ENCODE measurements at places on chromosomes 5 and 9.

DNA sequence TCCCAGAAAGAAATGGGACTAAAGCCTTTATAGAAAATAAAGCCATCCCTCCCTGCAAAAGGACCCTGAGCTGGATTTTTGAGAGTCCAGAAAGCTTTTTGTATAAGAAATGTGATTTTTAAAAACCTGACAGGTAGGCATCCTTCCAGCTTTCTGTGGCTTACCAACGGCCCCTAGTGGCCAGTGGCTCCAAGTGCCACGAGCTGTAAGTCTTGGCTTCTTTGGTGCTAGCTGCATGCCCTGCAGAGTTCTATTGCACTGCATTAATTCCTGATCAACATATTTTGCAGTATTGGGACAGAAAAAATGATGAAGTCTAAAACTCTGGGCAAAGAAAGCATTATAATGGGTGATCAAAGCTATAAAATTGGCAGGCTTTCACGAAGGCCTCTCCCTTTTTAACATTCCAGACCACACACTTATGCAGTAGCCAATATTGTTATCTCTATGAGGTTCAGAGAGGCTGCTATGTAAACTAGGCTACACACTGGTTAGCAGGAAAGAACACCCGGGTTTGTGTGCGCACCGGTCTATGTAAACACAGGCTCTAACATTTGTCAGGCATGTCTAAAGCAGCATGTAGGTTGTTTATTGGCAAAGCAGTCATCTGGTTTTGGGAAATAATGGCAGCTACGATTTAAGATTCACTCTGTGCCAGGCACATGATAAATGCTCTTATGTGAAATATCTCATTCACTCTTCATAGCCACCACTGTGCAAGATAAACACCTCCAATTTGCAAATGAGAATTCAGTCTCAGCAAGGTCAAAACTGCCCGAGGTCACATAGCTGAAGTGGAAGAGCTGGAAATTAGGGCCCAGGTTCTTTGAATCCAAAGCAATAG is 55.2 kb downstream of the NMUR2 start:
- DNase-seq, result peak; percentile 28

GRCh38 chr5:94267350-94267899 is 351.0 kb downstream of the KIAA0825 start:
- no peak for DNase-seq

DNA sequence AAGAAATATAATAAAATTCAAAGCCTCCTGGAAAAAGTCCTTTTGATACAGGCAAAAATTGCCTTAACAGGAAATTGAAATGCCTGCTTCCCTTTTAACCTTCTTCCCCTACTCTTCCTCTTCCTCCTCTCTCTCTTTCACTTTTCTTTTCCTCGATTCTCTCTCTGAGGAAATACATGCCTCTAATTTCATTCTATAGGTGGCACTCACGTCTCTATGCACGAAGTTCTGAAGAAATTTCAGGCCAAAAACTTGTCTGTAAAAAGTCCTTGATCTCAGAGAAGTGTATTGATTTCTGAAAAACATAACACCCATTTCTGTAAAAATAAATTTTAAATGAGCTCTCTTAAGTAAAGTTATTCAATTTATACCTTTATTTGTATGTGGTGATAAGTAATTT is 371.7 kb upstream of the IRX4 start:
- DNase-seq, result no peak

- no peak for DNase-seq
Observed at GRCh38 chr5:139665626-139666025, 17.5 kb downstream of the CXXC5 start.

- DNase-seq, result no peak
Observed at GRCh38 chr5:122120957-122121356, 8.4 kb upstream of the ZNF474 start.

DNA sequence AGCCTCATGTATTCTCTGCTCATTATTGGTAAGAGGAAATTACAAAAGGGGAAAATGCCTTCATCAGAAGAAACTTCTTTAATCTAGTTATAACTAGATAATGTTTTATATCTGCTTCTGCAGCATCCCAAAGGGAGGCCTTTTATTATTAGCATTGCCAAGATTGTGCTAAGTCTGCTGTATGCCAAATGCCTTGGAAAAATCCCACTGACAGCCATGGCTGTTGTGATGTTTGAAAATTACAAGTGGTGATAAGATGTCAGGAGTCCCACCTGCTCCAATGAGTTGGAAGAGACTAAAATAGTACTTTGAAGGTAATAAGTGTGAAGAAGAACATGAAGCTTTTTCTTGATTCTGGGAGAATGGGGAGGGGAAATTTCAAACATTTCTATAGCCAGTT is 345.0 kb downstream of the GABRB2 start:
- DNase-seq, result no peak

DNA sequence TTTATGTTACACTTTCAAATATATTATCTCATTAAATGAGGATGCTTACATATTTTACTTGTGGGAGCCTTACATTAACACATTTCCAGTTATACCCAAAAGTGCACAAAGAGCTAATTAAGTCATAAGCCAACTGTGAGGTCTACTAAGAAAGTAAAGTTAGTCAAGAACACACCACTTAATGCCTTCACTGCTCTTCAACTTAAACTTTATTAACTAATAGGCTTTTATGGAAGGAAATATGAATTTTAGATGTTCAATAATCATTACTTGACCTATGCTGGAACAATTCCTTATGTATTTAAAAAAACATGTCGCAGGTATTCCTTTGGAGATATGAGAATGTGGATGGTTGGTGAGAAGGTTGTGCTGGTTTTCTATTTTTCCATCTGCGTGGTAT is 3.4 kb downstream of the ST8SIA4 start:
- no peak for DNase-seq

DNA sequence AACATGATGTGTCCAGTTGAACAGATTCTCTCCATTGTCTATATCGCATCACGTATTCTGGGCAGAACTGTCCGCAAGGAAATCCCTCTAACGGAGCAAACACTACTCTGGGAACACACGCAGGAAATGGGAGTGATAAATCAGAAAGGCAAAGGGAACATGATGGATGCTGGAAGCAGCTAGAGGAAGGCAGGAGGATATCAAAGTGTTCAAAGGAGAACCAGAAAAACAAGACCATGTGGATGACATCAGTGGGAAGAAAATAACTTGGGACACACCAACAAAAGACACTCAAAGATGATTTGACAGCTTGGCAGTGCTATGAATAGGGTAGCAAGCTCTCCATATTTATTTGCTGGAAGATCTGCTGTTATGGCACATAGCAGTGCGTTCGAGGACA is 142.9 kb downstream of the PLK2 start:
- DNase-seq, result no peak

GRCh38 chr5:117943541-117943940 is 1044.8 kb downstream of the DTWD2 start:
- no peak for DNase-seq

GRCh38 chr5:160930406-160930805 is 78.4 kb upstream of the ATP10B start:
- no peak for DNase-seq

- DNase-seq, result no peak
Observed at GRCh38 chr9:93138171-93138764, 4.2 kb upstream of the NINJ1 start.

DNA sequence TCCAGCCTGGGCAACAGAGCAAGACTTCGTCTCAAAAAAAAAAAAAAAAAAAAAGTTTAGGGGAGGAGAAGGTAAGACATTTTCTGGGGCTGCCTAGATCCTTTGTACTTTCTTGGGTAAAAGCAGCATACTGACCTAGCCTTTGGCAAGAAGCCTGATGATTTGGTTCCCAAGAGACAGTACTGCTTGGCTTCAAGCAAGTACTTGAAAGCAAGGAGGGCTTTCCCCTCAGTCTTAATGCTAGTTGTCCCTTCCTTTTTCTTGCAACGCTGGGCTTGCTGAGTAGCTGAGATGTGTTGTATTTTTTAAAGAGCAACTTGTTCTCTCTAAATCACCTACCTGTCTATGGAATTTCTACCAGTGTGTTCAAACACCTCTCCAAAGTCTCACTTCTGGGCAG is 76.2 kb downstream of the INSYN2B start:
- DNase-seq, result no peak

DNA sequence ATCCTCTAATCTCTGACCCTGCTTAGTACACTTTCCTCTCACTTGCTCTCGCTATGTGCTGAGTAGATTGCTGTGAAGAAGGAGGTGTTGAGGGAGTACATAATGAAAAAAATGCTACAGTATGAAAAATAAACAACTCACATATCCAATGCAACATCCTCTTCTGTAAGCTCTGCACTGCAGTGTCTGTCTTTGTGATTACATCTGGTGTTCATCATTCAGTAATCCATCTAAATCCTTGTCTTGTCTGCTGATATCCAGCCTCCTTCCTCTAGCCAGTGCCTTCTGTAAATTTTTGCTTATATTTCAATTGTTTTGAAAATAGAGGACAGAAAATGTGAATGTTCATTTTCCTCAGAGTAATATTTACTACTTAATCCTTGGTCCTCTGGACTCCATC is 57.4 kb upstream of the CDH12 start:
- DNase-seq, result no peak

- DNase-seq, result no peak
Observed at GRCh38 chr5:167489202-167489601, 802.2 kb upstream of the WWC1 start.

DNA sequence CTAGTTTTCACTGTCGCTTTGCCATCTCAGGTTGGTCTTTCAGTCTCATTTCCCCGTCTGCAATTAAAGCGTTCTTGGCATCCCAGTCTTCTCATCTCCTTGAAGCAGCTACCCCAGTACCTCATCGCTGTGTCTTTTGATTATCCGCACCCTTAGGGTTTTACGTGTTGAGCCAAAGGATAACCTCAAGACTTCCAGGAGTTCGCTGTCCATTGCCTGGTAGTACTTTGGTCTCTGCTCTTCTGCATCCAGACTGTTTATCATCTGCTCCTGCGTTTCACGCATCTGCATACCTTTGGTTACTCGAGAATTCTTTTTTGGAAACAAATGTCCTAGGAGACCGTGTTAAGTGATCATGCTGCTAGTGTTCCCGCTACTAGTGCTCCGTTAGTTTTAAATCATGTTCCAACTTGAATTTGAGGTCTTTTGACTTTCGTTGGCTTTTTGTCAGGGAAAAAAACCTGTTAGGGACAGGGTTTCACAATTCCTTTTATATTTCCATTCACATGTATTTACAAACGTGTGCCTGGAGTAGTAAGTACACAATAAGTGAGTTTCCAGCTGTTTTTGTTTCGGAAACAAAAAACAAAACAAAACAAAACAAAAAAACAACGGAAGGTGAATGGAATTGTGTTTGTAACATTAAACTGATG is 888 bp downstream of the RABGAP1 start:
- no peak for DNase-seq

DNA sequence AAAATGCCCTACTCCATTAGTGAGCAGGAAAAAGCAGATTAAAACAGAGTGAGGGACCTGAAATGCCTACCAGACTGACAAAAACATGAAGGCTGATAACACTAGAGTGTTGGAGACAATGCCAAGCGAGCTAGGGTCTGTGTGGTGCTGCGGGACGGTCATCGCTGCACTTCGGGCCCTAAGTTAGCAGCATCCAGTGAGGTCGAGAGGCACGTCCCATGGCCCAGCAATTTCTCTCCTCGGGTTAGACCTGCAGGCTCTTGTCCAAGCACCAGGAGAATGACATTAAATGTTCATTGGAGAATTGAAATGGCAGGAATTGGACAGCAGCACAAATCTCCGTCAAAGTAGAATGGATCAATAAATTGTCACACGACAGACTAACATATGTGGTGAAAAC is 5.3 kb upstream of the CACNA1B start:
- no peak for DNase-seq

GRCh38 chr9:124102363-124102762 is 90.8 kb downstream of the LHX2 start:
- DNase-seq, result no peak

- DNase-seq, result no peak
Observed at GRCh38 chr9:126225611-126226609, 100.7 kb upstream of the MVB12B start.

DNA sequence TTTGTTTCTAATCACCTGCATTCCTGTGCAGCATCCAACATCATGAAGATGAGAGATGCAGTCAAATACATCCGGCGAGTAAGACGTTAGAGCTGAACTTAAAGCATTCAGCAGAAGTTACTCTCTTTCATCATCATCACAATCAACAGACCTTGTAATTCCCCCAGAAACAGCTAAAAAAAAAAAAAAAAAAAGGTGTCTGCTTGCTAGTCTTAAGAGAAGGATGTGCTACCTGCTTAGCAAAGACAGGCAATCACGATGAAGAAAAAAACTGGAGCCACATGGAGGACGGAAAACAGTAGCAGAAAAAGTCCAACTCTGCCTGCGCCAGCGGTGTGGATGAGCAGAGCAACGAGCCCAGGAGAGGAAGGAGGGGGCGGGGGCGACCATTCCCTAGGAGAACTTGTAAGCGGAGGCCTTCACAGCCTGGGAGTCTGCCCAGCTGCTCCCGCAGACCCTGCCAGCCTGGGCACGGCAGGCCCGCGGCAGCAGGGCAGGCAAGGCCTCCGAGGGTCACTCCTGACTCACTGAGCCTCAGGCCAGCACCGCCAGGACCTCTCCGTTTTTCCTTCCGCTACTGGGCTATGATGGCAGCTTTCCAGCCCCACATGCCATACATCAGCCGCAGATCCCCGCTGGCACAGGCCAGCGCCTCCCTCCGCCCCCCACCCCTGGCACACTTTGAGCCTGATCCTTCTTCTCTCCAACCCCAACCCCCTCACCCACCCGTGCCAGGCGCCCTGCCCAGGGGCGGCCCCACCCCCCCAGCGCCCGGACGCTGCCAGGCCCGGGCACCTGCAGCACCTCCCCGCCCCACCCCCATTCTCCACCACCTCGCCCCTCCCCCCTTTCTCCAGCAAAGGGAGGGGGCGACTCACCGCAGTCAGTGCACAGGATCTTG is 1.4 kb downstream of the NRG2 start:
- DNase-seq, result peak; percentile 57

DNA sequence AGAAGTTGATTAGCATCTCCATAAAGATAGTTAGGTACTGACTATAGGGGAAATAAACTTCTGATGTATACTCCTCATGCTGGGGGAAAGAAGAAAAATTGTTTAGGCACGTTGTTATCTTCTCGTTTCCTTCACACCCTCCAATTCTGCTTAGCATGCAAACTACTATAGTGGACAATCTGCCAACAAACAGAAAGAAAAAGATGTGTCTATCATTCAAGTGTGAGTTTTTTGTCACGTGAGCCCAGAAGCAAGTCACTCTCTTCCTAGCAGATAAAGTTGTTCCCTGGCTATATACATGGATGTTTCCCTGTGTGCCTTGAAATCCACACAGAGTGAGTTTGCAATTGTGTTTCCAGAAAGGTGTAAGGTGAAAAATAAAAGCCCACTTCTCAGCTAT is 318.4 kb downstream of the CWC27 start:
- DNase-seq, result no peak

DNA sequence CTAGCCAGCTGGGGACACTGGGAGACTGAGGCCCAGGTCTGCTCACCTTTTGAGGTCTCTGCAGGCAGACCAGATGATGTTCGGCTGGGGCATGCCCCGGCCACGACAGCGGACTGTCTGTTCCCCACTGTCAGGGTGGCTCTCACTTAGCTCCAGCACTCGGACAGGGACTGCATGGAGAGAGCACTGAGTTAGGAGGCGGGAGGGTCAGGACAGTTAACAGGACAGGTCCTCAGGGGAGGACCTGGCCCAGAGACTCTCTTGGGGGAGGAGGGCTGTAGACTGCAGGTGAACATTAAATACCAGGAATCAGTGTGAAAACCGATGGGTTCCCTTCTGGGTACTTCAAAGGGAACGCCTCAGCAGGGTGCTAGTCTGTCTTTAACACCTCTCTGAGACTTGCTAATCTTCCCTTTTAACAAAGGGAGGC is 25.1 kb downstream of the PDGFRB start:
- DNase-seq, result no peak

All from heart right ventricle (tissue), 16 donors.